NCI-H1930 (cell line): ENCODE measurements at places on chromosomes 5 and 9.

DNA sequence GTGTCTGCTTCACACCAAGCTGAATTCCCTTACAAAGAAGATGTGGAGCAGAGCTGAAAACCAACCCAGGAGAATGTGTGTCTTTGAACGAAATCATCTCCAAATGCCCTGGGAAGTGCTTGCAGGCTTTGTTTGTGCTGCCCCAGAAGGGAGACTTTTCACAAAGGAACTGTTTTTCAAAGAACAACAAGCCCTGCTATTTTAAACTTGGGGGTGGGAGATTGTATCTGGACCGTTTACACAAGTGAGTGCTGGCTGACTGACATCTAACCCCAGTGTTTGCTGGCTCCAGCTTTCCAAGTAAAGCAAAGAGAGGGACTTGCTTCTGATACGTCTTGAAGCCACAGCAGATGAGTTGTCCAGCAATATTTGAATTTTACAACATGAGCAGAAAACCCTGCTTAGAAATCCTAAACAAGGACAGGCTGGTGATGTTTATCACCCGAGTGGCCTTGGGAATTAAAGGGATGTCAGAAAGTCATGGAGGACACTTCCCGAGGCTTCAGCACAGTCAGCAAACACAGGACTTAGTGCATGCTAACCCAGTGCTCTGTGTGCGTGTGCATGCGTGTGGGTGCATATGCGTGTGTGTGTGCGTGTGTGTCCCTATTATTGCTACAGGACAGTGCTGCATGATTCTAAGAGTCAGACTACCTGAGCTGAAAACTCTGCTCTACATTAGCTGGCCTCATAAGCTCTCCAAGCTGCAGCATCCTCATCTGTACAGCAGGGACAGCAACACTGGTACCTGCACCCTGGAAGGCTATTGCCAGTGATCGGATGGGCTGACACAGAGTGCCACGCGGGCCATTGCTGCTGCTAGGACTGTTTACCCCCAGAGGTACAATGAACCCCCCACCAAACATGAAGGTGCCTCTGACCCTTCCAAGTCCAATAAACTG is 1.4 kb downstream of the ADAMTS12 start:
- no peak for DNase-seq

DNA sequence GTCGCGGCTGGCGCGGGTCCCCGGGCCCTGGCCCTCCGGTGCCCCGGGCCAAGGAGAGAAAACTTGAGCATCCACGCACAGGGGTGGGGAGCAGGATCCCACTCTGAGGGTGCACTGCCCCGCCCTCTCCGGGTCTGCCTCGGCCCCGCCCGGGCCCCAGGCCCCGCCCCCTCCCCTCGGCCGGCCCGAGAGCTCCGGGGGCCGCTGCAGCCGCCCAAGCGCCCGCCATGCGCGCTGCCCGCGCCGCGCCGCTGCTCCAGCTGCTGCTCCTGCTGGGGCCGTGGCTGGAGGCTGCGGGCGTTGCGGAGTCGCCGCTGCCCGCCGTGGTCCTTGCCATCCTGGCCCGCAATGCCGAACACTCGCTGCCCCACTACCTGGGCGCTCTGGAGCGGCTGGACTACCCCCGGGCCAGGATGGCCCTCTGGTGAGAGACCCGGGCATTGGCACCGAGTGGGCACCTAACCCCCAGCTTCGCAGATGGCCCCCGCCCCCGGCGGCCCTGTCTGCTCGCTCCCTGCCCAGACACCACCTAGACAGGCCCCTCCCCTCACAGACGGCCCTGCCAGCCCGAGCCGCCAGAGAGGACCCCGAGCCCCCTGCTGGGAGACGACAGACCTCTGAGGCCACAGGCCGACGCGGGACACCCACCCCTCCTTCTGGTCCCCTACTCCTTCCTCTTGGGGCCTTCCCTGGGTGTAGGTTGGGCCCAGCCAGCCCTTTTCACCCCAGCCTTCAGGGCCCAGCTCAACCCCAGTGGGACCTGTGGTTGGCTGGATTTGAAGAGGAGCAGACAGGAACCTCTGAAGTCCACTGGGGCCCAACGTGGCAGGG is at the start of gene CERCAM:
Gene CERCAM (plus strand): TSS at position 207 of the 831 bp plus-strand sequence. CDS start 21 bp downstream, at position 228.
- peak; percentile 5 for DNase-seq

DNA sequence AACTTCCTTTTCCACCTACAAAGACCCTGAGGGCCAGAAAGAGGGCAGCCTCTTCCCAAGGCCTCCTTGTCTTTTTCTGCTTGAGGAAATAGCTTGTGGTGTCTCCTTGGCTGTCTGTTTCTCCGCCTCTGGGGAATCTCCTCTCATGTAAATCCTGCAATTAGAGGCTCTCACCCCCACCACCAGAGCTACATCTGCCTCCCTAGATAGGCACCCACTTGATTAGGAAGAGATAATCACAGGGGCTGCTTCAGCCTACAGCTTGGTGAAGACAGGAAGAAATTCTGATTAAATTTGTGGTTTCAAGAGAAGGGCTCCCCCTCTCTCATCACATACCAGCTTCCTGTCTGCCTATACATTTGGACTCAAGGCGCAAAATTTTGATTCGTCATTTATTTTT is 75.6 kb downstream of the TLR4 start:
- DNase-seq: no peak

- DNase-seq: no peak
Measured at GRCh38 chr5:169218861-169219260, 82.1 kb downstream of the SLIT3 start.

DNA sequence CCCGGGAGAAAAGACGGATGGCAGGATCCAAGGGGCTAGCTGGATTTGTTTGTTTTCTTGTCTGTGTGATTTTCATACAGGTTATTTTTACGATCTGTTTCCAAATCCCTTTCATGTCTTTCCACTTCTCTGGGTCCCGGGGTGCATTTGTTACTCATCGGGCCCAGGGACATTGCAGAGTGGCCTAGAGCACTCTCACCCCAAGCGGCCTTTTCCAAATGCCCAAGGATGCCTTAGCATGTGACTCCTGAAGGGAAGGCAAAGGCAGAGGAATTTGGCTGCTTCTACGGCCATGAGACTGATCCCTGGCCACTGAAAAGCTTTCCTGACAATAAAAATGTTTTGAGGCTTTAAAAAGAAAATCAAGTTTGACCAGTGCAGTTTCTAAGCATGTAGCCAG is 94.2 kb downstream of the SYK start:
- DNase-seq: no peak

DNA sequence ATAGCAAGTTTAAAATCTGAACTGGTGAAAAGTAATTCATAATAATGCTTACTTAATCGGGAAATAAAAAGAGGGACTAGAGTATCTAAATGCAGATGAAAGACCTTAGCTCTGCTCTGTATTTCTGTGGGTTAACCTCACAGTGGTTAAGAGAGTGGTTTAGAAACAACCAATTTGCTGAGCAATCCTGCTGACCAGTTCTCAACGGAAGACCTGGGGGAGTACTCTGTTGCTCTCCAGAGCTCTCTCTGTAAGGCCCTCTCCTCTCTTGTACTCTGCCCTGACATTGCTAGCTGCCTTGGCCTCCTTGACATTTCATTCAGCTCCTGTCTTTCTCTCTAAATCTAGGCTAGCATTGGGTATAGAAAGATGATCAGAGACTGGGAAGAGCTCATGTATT is 1186.6 kb upstream of the SEMA6A start:
- DNase-seq: no peak

DNA sequence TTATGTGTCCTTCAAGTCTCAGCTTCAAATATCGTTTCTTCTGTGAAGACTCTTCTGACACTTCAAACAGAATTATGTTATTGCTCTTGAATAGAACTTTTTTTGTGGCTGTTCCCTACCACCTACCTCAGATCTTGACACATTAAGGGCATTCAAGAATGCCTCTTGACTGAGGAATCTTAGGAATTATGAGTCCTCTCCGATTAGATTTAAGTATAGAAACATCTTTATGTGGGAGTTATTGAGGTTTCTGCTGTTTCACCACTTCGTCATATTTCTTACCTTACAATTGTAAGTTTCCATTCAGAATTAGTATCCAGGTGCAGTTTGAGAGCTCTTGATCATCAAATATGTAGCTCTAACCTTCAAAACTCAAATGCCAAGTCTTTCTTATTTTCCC is 324.2 kb upstream of the NUDT12 start:
- DNase-seq: no peak

DNA sequence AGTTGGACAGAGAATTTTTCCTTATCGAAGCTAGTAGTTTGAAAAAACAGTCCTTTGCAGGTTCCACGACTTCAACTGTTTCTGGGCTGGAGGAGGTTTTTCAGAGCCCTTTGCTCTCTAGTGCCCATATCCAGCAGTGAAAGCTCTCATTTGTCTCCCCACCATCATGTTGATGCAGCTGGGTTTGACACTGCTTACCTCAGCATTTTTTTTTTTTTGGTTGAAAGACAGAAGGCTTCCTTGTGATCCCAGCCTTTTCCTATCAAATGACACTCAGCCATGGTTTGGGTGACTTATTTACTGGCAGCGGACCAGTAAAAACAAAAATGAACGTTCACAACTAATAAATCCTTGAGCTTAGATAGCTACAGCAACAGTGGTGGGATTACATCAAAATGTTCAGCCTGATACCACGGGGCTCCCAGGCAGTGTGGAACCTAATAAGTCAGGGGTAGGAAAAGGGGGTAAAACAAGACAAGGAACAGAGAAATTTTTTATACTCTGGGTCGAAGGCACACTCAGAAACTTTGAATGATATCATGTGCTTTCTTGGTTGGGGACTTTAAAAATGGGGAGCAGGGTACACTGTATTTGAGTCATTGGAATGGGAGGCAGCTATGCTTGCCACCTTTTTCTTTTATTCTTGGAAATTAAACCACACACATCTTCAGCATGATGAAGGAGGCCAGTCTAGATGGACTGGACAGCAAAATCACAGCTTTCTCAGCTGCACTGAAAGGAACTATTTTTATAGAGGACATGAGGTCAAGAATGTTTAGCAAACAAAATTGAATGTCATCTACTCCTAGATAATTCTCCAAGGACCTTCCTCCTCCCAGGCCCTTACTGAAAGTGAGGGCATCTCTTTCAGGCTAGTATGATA is 308.9 kb upstream of the MPDZ start:
- DNase-seq: no peak

- no peak for DNase-seq
Measured at GRCh38 chr5:137856201-137856600, 11.5 kb upstream of the MYOT start.

DNA sequence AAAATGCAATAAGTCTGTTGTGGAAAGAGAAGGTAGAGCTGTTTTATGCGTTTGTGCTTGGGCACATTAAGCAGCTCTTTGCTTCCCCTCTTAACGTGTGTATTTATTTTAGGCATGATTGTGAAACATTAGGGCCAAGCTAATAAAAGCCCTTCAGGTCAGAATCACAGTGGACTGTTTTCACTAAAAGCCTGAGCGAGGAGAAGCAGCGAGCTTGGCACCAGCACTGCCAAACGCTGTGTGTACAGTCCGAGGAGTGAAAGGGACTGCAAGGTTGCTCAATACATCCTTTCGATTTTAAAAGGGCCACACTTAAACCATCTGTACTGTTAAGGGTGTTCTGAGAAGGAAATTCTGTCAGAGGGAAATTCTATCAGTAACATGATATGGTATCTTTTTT is 107.2 kb upstream of the CKMT2 start:
- no peak for DNase-seq

- no peak for DNase-seq
Measured at GRCh38 chr9:91395553-91396471, 27.8 kb downstream of the NFIL3 start.

DNA sequence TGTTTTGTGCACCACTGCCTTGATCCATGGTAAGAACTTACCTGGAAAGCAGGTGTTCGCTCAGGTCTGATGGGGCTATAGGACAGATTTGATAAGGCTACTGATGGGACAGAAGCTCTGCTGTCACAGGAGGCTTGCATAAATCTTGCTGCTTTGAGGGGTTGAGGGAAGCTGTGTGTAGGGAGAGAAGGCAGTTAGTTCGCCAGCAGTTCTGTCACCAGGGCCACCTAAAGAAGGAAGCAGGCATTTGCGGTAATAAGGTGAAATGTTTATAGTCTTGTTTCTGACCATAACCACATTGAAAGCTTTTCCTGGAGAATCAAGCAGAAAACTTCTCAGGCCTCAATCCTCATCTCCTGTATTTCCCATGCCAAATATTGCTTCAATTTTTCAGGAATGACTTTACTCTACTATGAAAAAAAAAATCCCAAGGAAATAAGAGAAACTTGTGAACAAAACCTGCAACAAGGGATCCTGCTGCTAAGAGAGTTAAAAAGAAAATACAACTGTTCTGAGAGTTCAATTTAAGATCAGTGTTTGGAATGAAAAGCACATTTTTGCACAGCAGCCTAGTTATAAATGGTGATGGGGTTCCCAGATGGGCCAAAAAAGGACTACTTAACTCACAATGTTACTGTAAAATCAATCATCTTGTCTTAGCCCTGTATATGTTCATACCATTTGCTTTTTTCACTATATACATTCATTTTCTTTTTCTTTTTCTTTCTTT is 122.0 kb upstream of the RANBP3L start:
- no peak for DNase-seq

DNA sequence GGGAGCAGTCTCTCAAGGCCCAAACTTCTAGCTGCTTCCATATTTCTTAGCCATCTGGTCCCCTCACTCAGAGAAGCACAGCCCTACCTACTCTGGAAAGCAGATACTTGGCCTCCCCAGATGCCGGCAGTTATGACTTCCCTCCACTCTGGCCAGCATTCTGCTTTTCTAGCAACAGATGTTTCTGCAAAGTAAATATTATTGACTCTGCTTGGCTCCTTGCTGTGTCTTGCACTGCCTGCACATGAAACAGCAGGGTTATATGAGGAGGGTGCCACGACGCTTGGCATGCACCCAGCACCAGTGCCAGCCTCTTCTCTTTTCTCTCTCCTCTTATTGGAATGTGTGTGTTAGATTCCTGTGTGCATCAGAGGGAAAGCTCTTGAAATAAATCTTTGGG is 99.7 kb downstream of the ARHGAP26 start:
- DNase-seq: no peak

GRCh38 chr5:114308017-114308416 is 53.9 kb upstream of the KCNN2 start:
- DNase-seq: no peak

- DNase-seq: no peak
Measured at GRCh38 chr9:34773306-34773910, 63.5 kb upstream of the CCL21 start.

DNA sequence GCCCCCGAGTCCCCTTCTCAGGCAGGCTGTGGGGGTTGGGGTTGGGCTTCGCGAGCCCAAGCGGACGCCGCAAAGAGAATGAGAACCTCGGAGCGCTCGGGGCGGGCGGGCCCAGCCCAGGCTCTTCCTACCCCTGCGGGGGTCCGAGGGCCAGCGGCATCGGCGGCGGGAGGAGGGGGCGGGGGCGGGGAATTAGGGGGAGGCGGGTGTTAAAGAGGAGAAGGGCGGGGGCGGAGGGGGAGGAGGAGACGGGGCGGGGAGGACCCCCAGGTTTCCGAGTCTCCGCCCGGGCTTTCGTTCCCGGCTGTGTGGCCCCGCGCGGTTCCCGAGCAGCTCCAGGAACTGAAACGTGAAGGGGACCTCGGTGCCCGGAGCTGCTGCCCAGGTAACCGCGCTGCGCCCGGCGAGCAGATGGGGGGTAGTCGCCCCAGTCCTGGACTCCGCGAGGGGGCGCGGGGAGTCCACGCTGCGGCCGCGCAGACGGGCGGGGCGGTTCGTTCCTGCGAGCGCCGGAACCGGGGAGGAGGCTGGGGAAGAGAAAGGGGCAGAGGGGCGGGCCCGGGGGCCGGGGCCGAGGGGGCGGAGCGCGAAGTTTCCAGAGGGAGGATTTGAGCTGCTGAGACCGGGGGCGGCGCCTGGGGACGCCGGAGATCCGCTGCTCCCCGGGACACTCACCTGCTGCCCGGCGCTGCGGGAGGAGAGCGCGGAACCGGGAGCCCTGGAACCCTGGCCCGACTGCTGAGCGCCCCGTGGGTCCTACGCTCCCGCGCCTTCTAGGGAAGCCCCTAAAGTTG is 38.4 kb upstream of the PLEKHG4B start:
- DNase-seq: peak; percentile 87
